ENCODE measurements at places on chromosomes 12 and 14. TPM values are rescaled to one million over a fixed set of nuclear protein-coding genes. Genes with fewer than 3 reads are reported as not detected.

Gene KLRK1
- total RNA-seq = 0.15 TPM

Gene PLA2G1B
- total RNA-seq = 1.8 TPM

Gene DAO
- total RNA-seq = 0.17 TPM

Gene TUBA1A
- 203 TPM for total RNA-seq

Gene VSIG10
- total RNA-seq = 69.7 TPM

Gene KIF5A
- total RNA-seq = 16.1 TPM

Gene KLHDC1
- not detected for total RNA-seq

Gene TAS2R7
- total RNA-seq = not detected

DNA sequence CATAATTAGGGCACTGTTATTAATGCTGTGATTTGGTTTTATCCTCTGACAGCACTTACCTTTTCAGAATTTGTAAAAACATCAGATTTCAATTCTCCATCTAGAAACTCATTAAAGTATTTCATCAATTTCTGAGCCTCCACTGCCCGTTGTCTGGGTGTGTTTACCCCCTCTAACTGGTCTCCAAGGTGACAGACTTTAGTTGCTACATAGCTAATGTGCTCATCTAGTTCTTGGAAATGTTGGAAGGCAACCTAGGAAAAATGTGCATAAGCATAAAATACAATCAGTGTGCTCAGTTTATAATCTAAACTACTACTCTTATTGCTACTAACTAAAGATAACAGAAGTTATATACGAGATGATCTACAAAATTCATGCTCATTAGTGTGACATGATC lies 24.6 kb downstream of the EXOC5 start:
- H3K4me1 ChIP-seq = no peaks in the 10 kb centered on the region
- peaks cover 5% of the 10 kb centered on the region for H3K36me3 ChIP-seq
- H3K4me3 ChIP-seq = no peak overlapping the region
- H3K27me3 ChIP-seq = no peaks in the 10 kb centered on the region
- DNase-seq = no peak

DNA sequence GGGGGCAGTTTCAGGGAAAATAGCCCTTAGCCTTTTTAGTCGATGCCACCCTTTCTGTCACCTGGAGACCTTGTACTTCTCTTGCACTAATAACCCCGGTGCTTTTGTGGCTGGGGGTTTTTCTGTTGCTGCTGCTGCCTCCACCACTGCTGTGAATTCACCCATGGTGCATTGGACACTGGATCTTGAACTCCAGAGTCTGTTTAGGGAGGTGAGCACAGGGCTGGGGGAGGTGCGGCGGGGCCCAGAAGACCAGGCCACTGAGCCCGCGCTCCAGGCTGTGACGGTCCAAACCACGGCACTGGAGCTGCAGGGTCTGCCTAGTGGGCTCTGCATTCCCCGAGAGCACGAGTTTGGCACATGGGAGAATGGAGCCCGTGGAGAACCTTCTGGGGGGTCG lies 100.6 kb downstream of the NINJ2 start:
- H3K27me3 ChIP-seq = no peaks in the 10 kb centered on the region
- H3K4me1 ChIP-seq = no peaks in the 10 kb centered on the region
- no peaks in the 10 kb centered on the region for H3K36me3 ChIP-seq

GRCh38 chr12:50442178-50442908 lies 41.7 kb downstream of the LARP4 start:
- no peaks in the 10 kb centered on the region for H3K27me3 ChIP-seq
- H3K27ac ChIP-seq = no peak overlapping the region
- no peak for DNase-seq
- H3K36me3 ChIP-seq = peaks cover 82% of the 10 kb centered on the region
- no peaks in the 10 kb centered on the region for H3K4me1 ChIP-seq

GRCh38 chr14:71988939-71989338 lies 56.7 kb downstream of the RGS6 start:
- no peaks in the 10 kb centered on the region for H3K27me3 ChIP-seq
- no peaks in the 10 kb centered on the region for H3K36me3 ChIP-seq
- H3K4me3 ChIP-seq = no peak overlapping the region
- no peak overlapping the region for H3K27ac ChIP-seq

- H3K27me3 ChIP-seq = no peaks in the 10 kb centered on the region
- peaks cover 28% of the 10 kb centered on the region for H3K4me1 ChIP-seq
- H3K27ac ChIP-seq = no peak overlapping the region
- H3K4me3 ChIP-seq = no peak overlapping the region
These were observed 1.0 kb downstream of the ORMDL2 start for GRCh38 chr12:55818886-55819285.

- H3K27me3 ChIP-seq = no peaks in the 10 kb centered on the region
- no peak overlapping the region for H3K4me3 ChIP-seq
- DNase-seq = no peak
- H3K36me3 ChIP-seq = peaks cover 32% of the 10 kb centered on the region
- H3K4me1 ChIP-seq = no peaks in the 10 kb centered on the region
These were observed 115.0 kb downstream of the PCNX1 start for GRCh38 chr14:71022012-71022869.

GRCh38 chr12:5433081-5433844 lies 1.4 kb downstream of the NTF3 start:
- no peaks in the 10 kb centered on the region for H3K36me3 ChIP-seq
- H3K4me3 ChIP-seq = no peak overlapping the region
- peak; percentile 42 for DNase-seq
- peaks cover 23% of the 10 kb centered on the region for H3K4me1 ChIP-seq

DNA sequence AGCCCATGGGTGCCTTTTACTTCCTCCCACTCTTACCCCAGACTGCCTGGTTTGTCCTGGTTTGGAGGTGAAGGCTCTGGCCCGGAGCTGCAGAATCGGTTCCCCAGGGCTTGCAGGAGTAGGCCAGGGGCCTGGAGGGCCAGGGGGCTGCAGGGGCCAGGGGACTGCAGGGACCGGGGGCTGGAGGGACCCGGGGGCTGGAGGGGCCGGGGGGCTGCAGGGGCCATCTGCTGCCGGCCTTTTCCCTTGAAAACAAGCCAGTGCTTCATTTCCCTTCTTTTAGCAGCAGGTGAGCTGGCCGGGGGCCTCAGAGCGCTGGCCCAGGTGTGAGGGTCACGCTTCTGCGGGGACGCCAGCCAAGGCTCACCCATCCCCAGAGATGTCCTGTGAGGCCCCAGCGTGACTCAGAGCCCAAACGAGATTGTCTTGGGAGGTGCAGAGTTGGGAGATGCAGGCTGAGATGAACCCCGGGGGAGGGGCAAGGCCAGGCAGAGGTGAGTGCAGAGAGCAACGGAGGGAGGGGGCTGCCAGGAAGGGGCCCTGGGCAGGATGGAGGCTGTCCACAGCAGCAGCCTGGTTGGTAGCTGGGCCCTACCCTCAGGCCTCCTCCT lies 154.9 kb downstream of the KIF26A start:
- no peaks in the 10 kb centered on the region for H3K36me3 ChIP-seq
- H3K27me3 ChIP-seq = no peaks in the 10 kb centered on the region
- H3K4me3 ChIP-seq = no peak overlapping the region
